Lower lobe of right lung (tissue), 2 donors: ENCODE measurements at places on chromosomes 2 and 18.
A peak's percentile ranks its signal among the peaks of the same experiment; 100 is the strongest.

DNA sequence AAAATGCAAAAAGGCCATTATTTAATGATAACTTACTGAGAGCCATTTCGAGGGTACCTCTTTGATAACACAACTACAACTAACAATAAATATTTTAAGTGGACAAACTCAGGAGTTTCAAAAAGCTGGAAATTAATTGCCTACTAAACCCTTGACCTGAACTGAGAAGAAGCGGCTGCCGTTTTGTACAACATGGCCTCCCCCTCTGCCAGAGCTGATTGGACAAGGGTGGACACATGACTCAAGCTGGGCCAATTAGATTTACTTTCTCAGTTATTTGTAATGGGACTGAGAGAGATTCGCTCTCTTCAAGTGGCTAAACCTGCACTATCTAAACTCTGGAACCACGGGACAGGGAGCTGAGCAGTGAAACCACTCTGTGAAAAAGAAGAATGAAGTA, 135.9 kb upstream of the SERPINE2 start:
- no peaks in the 10 kb centered on the region for H3K36me3 ChIP-seq
- no peak for DNase-seq
- H3K27ac ChIP-seq, result no peak overlapping the region
- no peak overlapping the region for H3K4me3 ChIP-seq
- H3K4me1 ChIP-seq, result no peaks in the 10 kb centered on the region

- DNase-seq, result no peak
- peaks cover 39% of the 10 kb centered on the region for H3K4me1 ChIP-seq
- no peak overlapping the region for H3K4me3 ChIP-seq
- H3K27ac ChIP-seq, result no peak overlapping the region
- peaks cover 2% of the 10 kb centered on the region for H3K36me3 ChIP-seq
- no peaks in the 10 kb centered on the region for H3K27me3 ChIP-seq
These were observed 47.7 kb upstream of the EML6 start for GRCh38 chr2:54675738-54676137.

- no peaks in the 10 kb centered on the region for H3K27me3 ChIP-seq
- no peaks in the 10 kb centered on the region for H3K36me3 ChIP-seq
- no peak overlapping the region for H3K4me3 ChIP-seq
- no peaks in the 10 kb centered on the region for H3K4me1 ChIP-seq
- no peak for DNase-seq
- H3K27ac ChIP-seq, result no peak overlapping the region
These were observed 166.5 kb downstream of the MTX2 start for GRCh38 chr2:176435729-176436128.

DNA sequence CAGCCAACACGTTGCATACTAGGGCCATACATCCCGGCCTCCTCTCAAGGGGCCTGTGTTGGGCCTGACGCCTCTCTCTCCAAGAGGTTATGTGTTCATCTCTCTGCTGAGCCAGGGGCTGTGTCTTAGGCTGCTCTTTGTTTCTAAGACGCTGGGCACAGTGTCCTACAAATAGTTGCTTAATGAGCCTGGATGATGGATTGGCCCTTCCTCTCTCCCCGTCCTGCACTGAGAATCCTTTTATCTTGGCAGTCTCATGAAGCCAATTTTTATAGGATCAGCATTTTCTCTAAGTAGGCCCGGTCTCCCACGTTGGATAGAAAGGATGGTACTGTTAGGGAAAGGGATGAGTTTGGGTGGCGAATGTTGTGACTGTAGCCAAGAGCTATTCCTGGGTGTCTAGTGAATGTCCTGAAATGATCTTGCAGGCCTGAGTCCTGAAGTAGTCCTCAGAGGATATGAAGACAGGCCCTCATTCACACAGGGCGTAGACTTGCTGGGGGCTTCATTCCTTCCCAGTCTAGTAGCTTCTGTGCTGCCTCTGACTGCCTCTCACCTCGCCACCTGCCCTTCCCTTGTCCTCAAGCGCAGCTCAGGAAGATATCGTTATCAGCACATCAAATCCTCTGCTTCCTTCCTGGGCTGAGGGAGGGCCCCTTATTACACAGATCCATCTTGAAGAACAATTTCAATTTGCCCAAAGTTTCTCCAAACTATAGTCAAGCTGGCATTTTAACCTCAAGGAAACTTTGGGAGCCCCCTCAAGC, 8.8 kb downstream of the LBH start:
- H3K4me3 ChIP-seq, result peak overlapping the region; percentile 82
- H3K36me3 ChIP-seq, result peaks cover 15% of the 10 kb centered on the region
- no peak for DNase-seq
- no peaks in the 10 kb centered on the region for H3K27me3 ChIP-seq
- H3K27ac ChIP-seq, result peak overlapping the region; percentile 70
- H3K4me1 ChIP-seq, result peaks cover 75% of the 10 kb centered on the region

DNA sequence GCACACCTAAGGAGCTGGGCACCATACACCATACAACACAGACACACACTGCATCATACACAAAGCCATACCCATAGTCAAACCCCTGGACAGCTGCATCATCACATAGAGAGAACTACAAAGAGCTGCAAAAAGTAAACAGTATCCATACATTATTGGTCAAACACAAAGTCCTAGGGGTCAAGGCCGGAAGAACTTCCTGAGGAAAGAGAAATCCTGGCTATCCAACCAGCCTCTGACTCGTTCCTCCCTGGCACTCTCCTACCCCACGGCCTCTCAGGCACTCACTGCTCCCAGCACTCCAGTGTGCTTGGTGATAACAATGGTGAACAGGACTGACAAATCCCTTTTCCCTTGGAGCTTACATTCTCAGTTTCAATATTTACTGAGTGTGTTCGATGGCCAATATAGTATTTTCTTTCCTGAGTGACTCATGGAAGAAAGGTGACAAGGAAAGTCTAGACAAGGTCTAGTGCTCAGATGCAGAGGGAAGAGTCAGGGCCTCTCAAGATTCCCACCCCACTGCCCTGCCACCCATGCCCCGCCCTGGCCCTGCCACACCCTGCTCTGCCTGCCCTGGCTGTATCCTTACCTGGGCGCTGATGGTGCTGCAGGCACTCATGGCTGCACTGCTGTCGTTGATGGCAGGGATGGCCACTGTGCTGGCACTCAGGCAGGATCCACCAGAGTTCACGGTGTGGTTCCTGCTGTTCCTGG, 3.4 kb downstream of the CFAP65 start:
- no peaks in the 10 kb centered on the region for H3K36me3 ChIP-seq
- no peak overlapping the region for H3K27ac ChIP-seq
- no peaks in the 10 kb centered on the region for H3K4me1 ChIP-seq
- no peak for DNase-seq

DNA sequence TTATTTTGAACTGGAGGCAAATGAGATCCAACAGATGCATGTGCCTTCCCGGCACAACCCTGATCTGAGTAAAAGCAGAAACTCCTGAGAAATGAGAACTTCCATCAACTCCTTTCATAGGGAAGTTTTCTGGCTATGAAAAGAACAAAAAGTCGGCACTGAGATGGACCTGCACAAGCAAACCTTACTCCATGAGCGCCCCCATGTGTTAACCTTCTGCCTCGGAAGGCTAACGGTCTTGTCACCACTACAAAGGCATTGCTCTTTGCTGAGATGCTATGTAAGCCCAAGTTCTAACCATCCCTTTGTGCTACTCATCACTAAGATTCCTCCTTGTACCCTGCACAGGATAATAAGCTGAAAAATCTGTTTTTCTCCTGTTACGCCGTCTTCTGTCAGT, 57.3 kb upstream of the SULT1C3 start:
- no peaks in the 10 kb centered on the region for H3K27me3 ChIP-seq
- DNase-seq, result no peak
- H3K27ac ChIP-seq, result no peak overlapping the region
- no peak overlapping the region for H3K4me3 ChIP-seq
- no peaks in the 10 kb centered on the region for H3K36me3 ChIP-seq

DNA sequence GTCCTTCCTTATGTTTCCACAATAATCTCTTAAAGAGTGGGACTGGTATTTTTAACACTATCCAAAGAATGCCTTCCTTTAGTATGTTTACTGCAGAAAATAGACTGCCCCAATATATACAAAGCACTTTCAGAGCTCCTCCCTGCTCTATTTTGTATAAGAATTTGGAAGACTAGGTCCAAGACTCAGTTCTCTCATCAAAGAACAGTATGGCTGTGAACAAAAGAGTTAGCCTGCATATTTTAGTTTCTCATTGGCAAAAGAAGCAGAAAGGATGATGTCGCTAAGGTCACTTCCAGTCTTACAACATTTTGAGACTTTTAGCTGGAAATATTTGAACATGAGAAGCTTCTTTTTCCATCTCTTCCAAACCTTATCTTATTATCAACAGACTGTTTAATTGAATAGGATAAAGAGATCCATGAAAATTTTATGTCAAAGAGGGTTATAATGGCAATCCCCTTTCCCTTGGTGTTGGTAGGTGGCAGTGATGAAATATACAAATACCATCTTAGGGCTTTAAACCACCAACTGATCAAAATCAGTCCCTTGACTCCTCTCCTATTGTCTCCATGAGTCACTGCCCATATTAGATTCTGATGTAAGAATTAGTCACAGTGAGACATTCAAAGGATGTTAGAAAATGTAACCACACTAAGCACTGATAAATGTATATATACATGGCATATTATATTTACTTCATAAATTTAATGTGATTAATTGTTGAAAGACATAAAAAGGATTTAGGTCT, 266.9 kb upstream of the DSEL start:
- DNase-seq, result no peak
- H3K27me3 ChIP-seq, result no peaks in the 10 kb centered on the region
- H3K36me3 ChIP-seq, result no peaks in the 10 kb centered on the region
- H3K4me1 ChIP-seq, result no peaks in the 10 kb centered on the region

- no peaks in the 10 kb centered on the region for H3K36me3 ChIP-seq
- H3K4me3 ChIP-seq, result no peak overlapping the region
- H3K27ac ChIP-seq, result no peak overlapping the region
- H3K27me3 ChIP-seq, result no peaks in the 10 kb centered on the region
These were observed 144.0 kb downstream of the TMEM163 start for GRCh38 chr2:134574611-134575330.

GRCh38 chr2:138210487-138210886, 246.2 kb downstream of the HNMT start:
- no peaks in the 10 kb centered on the region for H3K36me3 ChIP-seq
- no peak for DNase-seq
- H3K27ac ChIP-seq, result no peak overlapping the region
- no peaks in the 10 kb centered on the region for H3K4me1 ChIP-seq

DNA sequence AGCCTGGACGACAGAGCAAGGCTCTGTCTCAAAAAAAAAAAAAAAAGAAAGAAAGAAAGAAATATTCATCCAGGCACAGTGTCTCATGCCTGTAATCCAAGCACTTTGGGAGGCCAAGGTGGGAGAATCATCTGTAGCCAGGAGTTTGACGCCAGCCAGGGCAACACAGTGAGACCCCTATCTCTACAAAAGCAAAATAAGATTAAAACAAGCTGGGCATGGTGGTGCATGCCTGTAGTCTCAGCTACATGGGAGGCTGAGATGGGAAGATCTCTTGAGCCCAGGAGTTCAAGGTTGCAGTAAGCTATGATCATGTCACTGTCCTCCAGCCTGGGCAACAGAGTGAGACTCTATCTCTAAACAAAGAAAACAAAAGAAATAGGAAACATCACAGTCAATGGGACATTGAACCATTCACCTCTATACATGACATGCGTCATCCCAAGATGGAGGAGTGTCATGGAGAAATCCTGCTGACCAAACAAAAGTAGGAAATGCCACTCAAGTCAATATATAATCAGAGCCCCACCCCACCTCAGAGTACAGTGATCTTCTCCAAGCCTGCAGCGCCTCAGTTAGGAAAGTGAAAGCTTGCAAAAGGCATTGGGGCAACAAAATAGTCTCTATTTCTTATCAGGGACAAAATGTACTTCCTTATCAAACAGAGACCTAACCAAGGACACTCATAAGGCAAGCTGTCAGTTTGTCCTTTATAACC, 9.8 kb downstream of the FEV start:
- H3K4me3 ChIP-seq, result no peak overlapping the region
- no peak overlapping the region for H3K27ac ChIP-seq
- peaks cover 8% of the 10 kb centered on the region for H3K4me1 ChIP-seq
- no peaks in the 10 kb centered on the region for H3K36me3 ChIP-seq

GRCh38 chr2:96647681-96648080, 5.1 kb downstream of the FER1L5 start:
- H3K4me3 ChIP-seq, result no peak overlapping the region
- DNase-seq, result no peak
- no peaks in the 10 kb centered on the region for H3K27me3 ChIP-seq
- H3K27ac ChIP-seq, result no peak overlapping the region
